Activated T-cell treated with anti-CD3 and anti-CD28 coated beads, Interleukin-2, amount 50 U/mL, for 72 hours (primary cell): ENCODE measurements at places on chromosomes 5 and 9.

DNA sequence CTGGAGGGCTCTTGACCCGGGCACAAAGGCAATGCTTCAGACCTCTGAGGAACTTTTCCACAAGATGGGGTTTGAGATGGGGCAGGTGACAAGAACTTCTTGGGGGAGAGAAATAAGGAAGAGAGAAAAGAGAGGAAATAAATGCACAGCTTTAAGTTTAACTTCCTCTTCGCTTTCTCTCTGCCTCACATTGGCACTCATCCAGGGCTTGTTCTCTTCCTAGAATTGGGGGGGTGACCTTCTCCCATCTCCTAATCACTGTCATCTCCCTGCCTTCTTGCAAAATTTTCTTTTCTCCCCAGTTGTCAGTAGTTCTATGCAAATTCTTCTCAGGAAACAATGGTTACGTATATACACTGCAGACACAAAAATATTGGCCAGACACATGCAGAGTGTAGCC is 19.1 kb upstream of the ADCY2 start:
- DNase-seq: no peak

DNA sequence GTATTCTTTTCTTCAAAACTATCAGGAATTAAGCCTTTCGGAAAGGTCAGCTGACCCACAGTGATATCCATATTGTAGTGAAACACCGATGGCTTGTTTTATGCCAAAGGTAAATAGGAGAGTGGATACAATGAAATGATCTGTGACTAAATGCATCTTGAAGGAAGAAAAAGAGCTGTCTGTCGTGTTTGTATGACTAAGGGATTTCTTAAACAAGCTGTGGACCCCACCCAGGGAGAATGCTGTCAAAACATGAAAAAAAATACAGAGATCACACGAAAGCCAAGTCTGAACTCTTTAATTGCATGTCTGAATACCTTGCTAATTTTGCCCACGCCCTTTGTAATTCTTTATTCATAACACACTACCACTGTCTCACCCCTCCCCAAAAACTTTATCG is 286.4 kb upstream of the WWC1 start:
- no peak for DNase-seq

DNA sequence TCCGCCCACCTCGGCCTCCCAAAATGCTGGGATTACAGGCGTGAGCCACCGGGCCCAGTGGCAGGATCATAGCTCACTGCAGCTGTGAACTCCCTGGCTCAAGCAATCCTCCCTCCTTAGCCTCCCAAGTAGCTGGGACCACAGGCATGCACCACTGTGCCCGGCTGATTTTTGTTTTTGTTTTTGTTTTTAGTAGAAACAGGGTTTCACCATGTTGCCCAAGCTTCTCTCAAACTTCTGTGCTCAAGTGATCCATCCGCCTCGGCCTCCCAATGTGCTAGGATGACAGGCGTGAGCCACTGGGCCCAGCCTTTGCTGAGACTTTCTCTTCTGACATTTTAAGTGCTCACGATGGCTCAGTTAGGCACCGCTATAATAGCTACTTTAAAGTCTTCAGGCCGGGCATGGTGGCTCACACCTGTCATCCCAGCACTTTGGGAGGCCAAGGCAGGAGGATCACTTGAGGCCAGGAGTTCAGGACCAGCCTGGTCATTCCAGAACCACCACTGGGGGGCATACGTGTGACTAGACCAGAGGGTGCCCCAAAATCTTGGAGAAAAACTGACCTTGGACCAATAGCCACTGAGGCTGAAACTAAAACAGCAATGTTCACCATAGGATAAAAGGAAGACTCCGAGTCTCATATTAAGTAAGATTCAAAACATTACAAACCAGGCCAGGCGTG is 3.1 kb upstream of the ENTPD8 start:
- no peak for DNase-seq

DNA sequence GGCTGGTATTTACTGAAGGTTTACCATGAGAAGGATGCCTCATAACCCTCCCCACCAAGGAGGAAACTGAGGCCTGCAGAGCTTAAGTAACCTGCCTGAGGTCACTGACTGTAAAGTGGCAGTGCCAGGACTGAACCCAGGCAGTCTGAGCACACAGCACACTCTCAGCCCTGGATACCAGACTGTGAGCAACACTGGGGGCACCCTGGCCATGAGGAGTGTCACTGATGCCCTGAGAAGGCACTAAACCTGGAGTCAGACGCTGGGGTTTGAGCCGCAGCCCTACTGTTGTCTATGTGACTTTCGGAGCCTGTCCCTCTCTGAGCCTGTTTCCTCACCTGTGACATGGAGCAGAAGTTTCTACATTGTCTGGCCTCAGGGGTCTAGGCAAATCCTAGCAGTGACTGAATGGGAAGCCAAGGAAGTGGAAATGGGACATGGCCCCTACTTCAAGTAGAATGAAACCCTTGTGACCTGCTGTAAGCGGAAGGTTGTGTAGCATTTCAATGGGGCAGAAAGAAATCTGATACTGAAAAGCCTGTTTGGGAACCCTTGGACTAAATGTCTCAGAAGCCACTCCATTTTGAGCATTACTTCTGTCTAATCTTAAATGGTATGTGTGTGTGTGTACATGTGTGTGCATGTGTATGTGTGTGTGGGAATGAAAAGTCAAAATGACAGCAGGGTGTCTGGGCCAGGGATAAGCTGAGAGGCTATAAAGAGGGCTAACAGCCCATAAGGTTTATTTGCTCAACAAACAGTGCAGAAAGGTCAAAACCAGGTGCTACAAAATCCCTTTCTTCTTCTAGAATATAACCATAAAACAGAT is 36.0 kb downstream of the B4GALT1 start:
- DNase-seq: no peak

DNA sequence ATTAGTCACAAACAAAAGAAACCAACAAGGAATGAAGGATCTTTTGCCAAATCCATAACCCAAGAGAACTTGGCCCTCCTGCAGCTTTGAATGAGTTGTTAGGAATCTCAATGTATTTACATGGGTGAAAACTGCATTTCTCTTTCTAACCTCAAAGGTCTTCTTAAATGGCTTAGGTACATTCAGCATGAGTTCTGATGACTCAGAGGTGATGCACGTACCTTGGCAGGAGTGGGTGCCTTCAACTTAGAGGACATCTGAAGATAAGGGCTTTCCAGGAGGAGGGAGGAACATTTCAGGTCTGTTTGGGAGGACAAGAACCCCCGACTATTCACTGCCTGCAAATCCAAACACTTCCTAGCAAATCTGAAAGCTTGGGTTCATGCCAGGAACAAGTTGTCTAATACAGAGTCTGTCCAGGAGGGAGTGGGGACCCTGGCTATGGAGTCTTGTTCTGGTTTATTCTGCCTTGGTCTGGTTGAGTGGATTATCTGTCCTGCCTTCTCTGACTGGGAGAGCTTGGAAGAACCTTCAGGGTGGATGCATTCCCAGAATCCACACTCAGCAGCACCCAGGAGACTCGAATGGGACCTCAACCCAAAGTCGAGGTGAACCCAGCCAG is 65.7 kb downstream of the IRX2 start:
- no peak for DNase-seq

DNA sequence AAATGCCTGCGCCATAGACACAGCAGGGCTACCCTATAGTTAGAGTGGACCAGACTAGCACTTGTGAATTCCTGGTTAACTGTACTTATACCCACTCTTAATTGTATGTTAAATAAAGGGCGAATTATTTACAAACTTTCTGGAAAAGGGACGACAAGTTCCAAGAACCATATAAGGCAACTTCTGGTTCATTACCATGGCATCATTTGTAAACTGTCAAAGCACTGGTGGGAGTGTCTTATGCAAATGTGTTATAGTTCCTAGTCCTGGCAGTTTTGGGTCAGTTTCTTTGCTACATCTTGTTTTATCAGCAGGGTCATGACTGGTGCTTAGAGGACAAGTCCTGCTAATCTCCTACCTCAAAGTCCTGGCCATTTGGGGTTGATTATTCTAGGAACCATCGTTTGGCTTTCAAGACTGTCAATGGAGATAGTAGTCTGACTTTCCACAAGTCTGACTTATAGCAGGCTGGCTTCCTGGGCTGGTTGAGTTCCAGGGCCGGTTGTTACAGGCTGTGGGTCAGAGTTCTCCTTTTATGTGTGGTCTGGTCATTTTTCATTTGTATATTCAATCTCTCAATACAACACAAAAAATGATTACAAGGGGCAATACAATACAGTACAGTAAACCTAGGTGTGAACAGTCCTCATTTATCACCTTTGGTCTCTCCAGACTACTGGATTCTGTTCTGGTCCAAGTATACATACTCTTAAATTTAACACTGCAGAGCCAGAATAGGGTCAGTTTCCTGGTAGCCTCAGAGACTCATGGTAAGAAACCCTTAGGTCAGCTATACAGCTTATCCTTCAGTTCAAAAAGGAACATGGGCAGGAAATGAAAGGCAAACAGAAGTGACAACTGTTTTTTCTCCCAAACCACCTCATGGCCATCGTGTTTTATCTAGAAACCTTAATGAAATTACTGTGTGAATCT is 8.3 kb upstream of the CFAP95 start:
- no peak for DNase-seq

- DNase-seq: no peak
Measured at GRCh38 chr5:23025629-23026233, 172.6 kb upstream of the CDH12 start.

DNA sequence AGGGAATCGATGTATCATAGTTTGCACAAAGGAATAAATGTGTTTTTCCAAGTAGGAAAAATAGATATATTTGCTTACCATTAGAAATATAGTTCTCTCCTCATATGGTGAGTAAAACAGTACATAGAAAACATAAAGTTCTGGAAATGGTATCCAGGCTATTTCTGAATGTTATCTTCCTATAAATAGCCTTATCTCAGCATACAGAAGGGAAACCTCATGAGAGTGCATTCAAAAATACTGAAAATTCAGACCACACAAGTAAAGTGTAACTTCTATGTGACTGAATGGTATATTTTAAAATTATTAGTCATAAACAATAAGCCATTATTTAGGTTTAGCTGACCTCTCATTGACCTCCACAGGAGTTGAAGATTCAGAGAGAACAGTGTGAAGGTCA is 43.5 kb downstream of the MOCS2 start:
- DNase-seq: no peak

DNA sequence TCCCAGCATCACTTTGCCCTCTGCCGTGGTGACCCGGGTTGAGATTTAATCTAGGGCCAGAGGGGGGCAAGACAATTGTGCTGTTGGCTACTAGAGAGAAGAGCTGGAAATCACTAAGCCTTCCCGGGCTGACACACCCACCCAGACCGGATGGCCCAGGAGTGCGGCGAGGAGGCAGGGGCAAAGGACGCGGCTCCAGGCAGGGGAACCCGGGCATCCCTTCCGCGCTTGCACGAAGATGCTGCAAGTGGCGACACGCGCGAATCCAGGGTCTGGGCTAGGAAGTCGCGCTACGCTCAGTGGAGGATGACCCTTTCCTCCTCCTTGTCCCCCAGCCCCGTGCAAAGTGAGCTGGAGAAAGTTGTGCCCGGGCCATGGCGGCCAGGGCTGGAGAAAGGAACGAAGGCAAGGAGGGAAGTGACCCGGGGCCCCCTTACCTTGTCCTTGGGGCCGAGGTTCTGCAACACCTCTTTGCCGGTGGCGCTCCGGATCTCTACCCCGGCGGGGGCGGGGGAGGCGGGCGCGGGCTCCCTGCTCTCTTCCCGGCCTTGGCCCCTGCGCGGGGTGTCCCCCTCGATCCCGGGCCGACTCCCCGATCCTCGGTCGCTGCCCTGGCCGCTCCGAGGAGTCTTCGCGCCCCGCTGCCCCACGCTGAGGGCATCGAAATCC is 693 bp downstream of the DPYSL3 start:
- no peak for DNase-seq

- DNase-seq: no peak
Measured at GRCh38 chr5:127959152-127959764, 124.3 kb upstream of the SLC12A2 start.
